Activated naive CD4-positive, alpha-beta T cell (primary cell): ENCODE measurements at places on chromosomes 12 and 14.

DNA sequence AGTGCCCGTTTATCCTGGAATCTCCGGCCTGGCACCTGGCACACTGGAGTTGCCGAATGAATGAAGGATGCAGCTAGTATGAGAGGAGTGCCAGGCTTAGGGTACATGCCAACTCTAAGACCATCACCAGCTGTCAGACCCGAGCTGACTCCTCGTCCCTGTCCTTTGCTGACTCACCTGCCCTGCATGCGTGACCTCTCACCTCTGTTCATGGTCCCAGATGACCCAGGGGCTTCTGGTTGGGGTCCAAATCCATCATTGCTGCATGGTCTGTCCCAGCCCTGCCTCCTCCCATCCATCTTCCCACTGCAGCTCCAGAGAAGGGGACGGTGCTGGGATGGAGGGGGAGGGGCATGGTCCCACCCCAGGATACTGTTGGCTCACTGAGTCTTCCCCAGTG is 9.9 kb upstream of the FAM222A start:
- no peak for DNase-seq

GRCh38 chr12:92530706-92531105 is 172.1 kb upstream of the PLEKHG7 start:
- DNase-seq: no peak

GRCh38 chr12:47980779-47981495 is 17.5 kb downstream of the TMEM106C start:
- no peak for DNase-seq

- DNase-seq: no peak
These were observed 658.5 kb upstream of the MGAT4C start for GRCh38 chr12:86914721-86915120.

DNA sequence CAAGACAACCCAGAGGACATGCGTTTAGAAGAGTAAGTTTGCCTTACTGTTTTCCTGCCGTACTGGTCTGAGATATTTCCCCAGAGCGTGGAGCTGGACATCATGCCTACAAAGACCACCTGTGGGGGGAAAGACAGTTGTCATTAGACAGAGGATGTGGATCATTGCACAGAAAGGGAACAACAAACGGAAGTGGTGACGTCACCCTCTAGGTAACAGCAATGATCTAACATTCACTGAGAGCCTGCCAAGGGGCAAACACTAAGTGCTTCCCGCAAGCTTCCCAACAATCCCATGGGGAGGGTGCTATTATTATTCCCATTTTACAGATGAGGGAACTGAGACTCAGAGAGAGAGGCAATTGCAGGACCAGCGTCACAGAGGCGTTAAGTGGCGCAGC is 48.5 kb downstream of the SVOP start:
- no peak for DNase-seq

DNA sequence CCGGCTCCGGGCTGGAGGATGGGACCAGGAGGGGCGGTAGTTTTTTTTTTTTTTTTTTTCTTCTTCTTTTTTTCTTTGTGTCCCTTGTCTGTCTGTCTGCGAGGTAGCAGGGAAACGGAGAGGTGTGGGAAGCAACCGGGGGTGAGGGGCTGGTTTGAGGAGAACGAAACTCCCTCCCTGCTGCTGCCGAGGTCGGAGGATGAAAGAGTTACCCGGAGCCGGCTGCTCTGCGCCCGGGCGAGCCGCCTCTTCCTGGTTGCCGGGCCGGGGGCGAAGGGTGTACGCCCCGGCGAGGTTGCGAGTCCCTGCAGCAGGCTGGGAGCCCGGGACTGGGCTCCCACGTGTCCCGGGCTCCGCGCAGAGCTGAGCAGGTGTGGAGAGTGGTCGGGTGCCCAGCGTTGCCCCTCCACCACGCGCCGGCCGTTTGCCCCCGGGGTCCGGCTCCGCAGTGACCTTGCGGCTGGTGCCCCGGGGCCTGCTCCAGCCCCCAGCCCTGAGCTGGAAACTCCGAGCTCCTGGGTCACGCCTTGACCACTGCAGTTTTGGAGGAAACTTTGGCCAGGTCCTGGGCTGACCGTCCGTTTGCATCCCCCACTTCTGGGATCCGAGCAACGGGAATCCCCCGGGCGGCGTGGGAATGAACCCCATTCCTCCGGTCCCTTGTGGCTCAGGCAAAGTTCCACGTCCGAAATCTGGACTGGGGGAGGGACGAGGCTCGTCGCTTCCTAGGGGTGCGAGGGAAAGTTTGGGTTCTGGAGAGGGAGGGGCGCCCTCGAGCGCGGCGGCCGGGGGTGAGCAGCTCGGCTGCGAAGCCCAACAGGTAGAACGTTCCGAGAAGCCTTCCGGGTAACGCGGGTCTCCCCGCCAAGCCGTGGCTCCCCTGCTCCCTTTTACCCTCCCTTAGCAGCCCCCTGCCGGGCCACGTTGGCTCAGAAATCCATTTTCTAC is 1.3 kb downstream of the CHST11 start:
- DNase-seq: peak; percentile 53

- no peak for DNase-seq
These were observed 597 bp upstream of the DYNC1H1 start for GRCh38 chr14:101963656-101964296.

DNA sequence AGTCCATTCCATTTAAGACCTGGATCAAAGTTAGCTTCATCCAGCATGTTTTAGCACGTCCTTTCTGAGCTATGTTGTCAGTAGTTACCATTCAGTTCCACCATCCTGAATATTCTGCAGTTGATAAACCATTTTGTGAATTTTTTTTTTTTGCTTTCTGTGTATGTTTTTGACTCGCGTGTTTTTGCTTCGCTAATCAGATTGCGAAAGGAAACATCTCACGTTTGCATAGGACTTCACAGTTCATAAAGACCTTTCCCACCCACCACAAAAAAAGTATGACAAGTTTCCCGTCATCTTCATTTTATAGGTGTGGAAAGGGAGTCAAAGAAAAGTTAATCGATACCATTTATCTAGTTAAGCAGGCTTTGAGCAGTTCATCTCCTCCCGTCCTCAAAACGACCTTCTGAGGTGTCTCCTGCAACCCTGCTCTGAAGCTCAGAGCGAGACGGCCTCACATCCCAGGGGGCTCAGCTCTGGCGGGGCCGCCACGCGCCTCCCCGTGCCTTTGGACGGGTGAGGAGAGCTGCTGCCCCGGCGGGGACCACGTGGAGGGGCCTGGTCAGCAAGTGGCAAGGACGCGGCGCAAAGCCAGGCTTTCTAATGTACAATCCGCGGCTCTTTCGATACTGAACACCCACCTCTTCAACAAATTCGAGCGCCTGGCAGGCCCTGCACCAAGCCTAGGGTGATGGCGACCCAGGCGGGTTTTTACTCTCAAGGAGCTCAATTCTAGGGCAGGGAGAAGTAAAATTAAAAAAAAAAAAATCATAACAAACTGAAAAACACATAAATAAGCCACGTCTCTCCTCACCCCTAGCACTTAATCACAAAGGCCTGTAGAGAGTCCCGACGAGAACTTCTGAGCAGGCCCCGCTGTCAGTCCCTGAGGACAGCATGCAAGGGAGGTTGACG is 988 bp upstream of the TMEM263 start:
- no peak for DNase-seq
